ENCODE measurements at places on chromosomes 2 and 18. TPM values are rescaled to one million over a fixed set of nuclear protein-coding genes. Genes with fewer than 3 reads are reported as not detected.

Gene WNT6
- 3.3 TPM for total RNA-seq

Gene ASB18
- not detected for total RNA-seq

Gene ERBB4
- 3.5 TPM for total RNA-seq

Gene SUPT7L
- total RNA-seq, result 24.1 TPM

Gene TMEFF2
- 0.10 TPM for total RNA-seq

Gene DCC
- total RNA-seq, result under 0.01 TPM

Gene TBR1
- not detected for total RNA-seq
